ENCODE measurements at places on chromosomes 4 and X. TPM values are rescaled to one million over a fixed set of nuclear protein-coding genes. Genes with fewer than 3 reads are reported as not detected.

The HTRA3 gene
- total RNA-seq, result not detected

The WNK3 gene
- 1.3 TPM for total RNA-seq

The RASL11B gene
- 1.4 TPM for total RNA-seq

The CNKSR2 gene
- total RNA-seq, result 0.43 TPM

The MAGEA12 gene
- total RNA-seq, result not detected

The RPL34 gene
- total RNA-seq, result 990 TPM

The FAM184B gene
- total RNA-seq, result not detected

The NAP1L2 gene
- total RNA-seq, result 0.43 TPM

The KLKB1 gene
- total RNA-seq, result not detected

The TMA16 gene
- 35.9 TPM for total RNA-seq

The P2RY8 gene
- not detected for total RNA-seq

The METAP1 gene
- total RNA-seq, result 39.8 TPM

The GRID2 gene
- under 0.01 TPM for total RNA-seq

The GPR119 gene
- total RNA-seq, result not detected

The GLOD5 gene
- total RNA-seq, result not detected

The SRD5A3 gene
- 17.7 TPM for total RNA-seq

The SLIT2 gene
- total RNA-seq, result 0.21 TPM

The TRIM2 gene
- 14.5 TPM for total RNA-seq

The TCEAL6 gene
- not detected for total RNA-seq

The PABPC4L gene
- under 0.01 TPM for total RNA-seq

The SPOCK3 gene
- total RNA-seq, result 0.64 TPM

The PABPC1L2A gene
- not detected for total RNA-seq

The MAGEA3 gene
- total RNA-seq, result not detected

The ASB11 gene
- total RNA-seq, result not detected

The RXFP1 gene
- under 0.01 TPM for total RNA-seq

The NDNF gene
- not detected for total RNA-seq
